Activated CD4-positive, alpha-beta T cell treated with anti-CD3 and anti-CD28 coated beads for 1 hour (primary cell): ENCODE measurements at places on chromosomes 12 and 14.

- DNase-seq: no peak
These were observed 602.9 kb upstream of the ATP2B1 start for GRCh38 chr12:90311561-90311960.

DNA sequence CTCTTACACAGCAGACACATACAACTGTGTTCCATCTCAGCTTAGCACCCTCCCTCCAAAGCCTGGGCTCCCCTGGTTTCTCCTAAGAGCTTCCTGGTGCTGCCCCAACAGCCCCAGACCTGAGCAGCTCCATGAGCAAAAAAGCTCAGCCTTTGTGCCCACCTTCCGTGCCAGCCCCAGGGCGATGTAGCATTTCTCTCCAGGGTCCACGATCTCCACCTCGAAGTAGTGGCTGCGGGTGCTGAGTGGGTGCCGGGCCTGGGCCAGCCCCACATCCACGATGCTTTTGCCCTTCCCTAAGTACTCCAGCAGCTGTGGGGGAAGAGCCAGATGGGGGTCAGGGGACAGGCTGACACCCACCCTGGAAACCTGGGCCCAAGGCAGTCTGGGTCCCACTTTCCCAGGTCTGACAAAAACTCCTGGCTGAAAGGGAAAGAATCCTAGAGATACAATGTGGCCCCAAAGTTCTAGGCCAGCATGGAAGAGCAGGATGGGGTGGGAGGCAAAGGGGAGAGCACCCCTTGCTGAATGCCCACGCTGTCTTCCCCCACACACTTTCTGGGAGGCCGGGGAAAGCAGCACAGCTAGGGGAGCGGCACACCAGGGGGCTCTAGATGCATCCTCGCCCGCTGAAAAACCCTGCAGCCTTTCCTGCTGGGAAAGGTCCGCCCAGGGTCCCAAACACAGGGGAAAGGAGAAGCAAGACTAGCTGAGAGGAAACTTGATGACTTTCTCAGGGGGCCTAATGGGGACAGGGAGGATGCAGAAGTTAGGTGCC lies 11.0 kb downstream of the SPRYD3 start:
- DNase-seq: no peak

DNA sequence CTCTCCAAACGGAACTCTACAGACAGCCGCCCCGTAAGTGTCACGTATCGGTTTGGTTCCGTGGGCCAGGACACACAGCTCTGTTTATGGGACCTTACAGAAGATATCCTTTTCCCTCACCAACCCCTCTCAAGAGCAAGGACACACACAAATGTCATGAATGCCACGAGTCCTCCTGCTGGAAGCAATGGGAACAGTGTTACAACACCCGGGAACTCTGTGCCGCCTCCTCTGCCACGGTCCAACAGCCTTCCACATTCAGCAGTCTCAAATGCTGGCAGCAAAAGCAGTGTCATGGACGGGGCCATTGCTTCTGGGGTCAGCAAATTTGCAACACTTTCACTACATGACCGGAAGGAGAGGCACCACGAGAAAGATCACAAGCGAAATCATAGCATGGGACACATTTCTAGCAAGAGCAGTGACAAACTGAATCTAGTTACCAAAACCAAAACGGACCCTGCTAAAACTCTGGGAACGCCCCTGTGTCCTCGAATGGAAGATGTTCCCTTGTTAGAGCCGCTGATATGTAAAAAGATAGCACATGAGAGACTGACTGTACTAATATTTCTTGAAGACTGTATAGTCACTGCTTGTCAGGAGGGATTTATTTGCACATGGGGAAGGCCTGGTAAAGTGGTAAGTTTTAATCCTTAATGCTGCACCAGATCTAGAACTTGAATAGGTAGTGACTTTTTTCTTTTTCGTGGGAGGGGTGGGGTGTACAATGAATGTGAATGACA lies 69.7 kb downstream of the WDR20 start:
- no peak for DNase-seq

- no peak for DNase-seq
These were observed 2.0 kb upstream of the MYH6 start for GRCh38 chr14:23409966-23410635.

DNA sequence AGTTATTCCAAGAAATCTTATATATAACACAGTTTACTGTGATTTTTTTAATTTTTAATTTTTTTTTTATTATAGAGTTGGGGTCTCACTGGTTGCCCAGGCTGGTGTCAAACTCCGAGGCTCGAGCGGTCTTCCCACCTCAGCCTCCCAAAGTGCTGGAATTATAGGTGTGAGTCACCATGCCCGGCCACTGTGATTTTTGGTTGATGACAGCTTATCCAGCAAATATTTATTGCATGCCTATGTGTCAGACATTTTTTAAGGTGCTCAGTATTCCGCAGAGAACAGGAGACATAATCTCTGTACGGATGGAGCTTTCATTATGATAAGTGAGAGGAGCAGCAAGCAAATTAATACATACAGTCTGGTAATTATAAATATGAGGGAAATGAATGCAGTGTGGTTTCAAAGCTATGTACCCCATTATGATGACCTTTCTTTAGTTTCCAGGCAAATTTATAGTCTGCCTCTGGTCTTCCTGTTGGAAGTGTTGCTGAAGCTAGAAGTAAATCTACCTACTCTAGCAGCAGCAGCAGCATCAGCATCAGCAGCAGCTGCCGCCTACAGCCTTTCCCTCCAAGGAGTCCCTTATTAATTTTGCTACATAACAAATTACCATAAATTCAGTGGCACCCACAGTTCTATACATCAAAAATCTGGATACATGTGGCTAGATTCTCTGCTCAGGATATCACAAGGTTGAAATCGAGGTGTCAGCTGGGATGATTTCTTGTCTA lies 32.3 kb downstream of the FRS2 start:
- DNase-seq: no peak

DNA sequence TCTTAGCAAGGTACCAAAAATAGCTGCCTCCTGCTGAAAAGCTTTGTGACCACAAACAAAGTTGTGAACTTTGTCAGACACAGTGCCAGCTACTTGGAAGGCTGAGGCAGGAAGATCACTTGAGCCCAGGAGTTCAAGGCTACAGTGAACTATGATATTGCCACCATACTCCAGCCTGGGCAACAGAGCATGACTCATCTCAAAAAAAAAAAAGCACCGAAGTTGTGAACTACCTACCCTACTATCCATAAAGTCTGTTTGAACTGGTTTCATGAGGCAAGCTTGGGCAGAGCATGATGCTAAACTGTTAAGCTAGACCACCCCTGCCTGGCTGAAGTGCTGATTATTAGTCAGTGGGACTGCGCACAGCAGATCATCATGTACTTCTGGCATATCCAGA lies 75.5 kb downstream of the RAD52 start:
- no peak for DNase-seq

- no peak for DNase-seq
These were observed 5.1 kb upstream of the MAGOHB start for GRCh38 chr12:10618338-10618987.

DNA sequence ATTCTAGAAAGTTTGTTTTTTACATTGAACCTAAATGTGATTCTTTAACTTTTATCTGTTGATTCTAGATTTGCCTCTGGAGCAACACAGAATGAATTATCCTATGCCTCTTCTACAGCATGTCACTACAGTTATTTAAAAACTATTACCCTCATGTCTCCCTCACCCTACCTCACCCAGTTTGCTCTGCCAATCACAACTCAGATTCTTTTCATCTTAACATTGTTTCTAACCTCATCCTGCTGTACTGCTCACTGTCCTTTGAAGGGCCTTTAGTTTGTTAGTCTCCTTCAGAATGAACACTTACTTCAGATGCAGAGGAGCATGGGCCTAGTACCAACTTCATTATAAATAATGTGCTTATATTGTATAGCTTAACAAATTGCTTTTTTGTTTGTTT lies 21.5 kb downstream of the YLPM1 start:
- no peak for DNase-seq

DNA sequence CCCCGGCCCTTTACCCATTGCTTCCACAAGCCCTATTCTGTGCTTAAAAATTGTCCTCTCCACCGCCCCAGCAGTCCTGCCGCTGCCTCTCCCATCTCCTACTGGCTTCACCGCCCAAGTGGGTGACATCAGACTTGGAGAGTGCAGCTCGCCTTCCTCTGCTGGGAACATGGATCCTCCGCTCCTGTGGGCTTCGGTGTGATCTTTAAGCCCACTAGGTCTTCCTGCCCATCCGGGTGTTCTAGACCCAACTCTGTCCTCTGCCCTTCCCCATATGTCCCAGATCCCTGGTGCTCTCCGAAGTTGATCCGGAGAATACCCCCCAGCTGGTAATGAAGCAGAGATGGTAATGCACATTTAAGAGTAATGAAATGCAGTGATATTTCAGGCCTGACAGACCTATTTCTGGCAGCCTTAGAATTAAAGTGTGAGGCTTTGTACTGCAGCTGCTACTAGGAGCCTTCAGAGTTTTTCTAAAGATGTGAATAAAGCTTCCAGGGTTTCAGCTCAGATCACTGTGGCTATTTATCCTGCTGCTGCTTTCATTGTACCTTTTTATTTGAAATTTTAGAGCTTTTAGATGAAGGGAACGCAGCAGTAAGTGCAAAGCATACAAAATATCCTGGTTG lies 22.9 kb upstream of the CTDSP2 start:
- DNase-seq: no peak

DNA sequence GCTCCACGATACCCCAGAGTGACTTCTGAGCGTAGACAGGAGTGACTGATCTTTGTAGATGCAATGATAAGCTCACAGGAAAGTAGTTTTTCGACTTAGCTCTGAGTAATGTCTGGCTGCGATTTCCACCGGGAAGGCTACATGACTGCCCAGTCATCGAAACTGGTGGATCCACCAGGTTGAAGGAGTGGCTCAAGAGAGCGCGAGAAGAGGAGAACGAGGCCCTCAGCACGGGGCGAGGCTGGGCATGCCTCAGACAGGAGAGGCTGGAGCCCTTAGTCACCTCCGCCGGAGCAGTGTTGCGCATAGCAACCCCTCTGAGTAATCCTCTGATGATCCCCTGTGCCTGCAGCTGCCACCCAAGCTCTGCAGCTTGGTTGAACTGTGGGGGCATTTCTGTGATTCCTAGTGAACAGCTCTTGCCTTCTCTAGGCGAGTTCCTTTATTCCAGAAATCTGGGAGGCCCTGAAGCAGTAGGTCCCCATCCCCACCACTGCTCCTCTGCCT lies 25.6 kb downstream of the ELK3 start:
- DNase-seq: no peak

DNA sequence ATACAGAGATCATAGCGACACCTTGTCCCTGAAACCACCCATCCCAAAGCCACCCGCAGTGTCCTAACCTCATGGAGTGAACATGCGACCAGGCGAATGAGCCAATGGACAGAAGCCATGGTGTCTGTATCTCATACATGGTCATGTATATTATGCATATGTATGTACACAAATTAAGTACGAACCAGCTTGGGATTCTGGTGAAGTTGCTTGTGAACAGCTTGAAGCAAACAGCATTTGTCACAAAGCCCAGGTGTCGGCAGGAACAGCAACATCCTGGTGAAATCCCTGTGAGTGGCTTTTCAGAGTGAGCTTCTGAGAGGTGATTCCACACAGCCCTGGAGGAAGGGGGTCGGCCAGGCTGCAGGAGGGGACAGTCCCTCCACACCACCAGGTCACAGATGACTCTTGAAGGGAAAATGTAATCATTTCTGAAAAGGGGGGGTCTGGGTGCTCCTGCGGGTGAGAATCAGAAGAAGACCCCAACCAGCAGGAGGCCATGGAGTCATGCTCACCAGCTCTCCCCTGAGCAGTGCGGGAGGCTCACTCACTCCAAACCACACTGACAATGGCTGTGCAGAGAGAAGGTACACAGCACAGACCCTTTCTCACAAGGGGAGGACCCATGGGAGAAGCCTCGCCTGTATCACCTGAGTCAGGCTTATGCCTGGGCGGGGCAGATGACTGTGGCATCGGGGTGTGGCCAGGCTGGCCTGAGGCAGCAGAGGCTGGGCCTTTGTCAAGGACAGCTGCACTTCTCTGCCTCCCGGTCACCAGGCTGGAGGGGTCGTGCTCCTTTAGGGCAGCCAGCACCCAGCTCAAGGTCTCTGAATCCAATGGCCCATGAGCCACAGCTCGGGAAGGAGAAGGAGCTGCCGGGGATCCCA lies 14.3 kb downstream of the CHGA start:
- no peak for DNase-seq

DNA sequence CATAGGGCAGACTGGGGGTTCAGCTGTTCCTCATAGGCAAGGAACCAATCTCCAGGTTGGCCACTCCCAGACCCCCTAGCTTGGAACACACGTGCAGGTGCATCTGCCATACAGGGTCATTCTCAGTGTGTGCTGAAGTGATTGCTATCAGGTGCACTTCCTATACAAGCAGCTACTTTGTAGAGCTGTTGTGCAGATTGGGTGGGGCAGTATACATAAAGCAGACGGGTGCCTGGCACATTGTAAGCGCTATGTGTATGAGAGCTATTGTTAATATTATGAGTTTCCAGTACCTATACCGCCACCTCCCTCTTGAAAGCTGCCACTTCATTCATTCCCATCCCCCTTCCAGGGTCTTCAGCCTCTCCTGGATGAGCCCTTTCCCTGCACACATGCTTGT lies 17.3 kb downstream of the IRF2BPL start:
- DNase-seq: no peak

DNA sequence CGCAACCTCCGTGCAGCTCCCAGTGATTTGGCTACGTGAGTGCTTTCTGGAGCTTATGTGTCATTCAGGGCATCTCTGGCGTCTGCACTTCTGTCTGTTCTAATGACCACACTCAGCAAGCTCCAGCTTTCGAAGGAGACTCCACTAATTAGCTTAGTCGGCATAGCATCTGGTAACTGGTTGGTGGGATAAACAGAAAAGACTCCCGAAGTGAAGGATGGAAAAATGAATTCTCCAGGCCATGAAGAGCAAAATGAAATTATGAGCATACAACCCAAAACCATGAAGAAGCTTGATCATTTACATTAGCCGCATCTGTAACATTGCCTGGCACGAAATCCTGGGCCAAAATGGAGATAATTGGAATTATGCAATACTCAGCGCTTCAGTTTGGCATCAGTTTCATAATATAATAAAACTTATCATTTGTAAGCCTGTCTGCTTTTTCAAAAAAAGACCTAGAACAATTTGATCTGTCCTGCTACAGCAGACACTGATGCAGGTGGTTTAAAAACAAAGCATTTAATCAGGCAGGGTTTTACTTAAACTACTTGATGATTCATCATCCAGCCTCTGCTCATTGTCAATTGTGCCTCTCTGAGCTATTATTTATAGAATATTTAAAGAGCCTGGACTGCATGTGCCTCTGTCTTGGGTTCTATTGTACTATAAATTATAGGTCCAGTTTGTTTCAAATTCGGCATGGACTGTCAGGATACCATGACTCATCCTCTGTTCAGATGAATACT lies 87.4 kb downstream of the SYT1 start:
- no peak for DNase-seq

DNA sequence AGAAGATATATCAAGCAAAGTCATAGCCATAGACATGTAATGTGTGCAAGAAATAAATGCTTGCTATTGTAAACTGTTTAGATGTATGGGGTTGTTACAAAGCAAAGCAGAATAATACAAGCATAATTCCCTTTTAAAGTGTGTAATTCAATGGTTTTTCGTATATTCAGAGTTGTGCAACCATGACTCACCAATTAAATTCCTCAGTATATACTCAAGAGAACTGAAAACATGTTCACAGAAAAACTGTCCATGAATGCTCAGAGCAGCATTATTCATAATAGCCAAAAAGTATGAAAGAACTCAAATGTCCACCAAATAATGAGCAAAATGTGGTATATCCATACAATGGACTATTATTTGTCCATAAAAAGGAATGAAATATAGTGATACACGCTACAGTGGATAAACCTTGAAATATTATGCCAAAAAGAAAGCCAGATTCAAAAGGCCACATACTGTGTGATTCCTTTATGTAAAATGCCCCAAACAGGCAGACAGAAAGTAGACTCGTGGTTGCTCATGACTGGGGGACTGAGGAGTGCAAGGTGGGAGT lies 9.3 kb downstream of the GXYLT1 start:
- no peak for DNase-seq

GRCh38 chr12:31011746-31012566 lies 61.7 kb upstream of the DDX11 start:
- no peak for DNase-seq
